ENCODE measurements at places on chromosomes 2 and 18.

- no peak for DNase-seq
Measured at GRCh38 chr2:130286983-130287655, 55.6 kb upstream of the IMP4 start.

GRCh38 chr2:195898505-195899191 lies 170.0 kb downstream of the DNAH7 start:
- no peak for DNase-seq

DNA sequence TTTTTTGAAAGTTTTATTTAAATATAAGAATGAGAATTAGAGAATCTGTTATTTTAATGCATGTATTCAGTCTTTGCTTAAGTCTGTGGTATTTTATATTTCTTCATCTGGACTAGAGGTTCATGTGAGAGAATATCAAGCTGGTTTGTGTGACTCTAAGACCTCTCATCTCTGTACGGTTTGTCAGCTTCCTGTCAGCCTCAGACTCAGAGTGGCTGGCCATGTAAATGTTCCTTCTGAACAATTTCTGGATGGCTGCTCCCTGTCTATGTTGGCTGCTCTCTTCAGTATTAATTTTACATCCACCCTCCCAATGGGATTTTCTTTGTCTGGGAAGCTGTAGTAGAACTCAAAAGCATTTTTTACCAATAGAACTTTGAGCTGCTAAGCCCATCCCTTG lies 225.3 kb upstream of the THUMPD2 start:
- no peak for DNase-seq

DNA sequence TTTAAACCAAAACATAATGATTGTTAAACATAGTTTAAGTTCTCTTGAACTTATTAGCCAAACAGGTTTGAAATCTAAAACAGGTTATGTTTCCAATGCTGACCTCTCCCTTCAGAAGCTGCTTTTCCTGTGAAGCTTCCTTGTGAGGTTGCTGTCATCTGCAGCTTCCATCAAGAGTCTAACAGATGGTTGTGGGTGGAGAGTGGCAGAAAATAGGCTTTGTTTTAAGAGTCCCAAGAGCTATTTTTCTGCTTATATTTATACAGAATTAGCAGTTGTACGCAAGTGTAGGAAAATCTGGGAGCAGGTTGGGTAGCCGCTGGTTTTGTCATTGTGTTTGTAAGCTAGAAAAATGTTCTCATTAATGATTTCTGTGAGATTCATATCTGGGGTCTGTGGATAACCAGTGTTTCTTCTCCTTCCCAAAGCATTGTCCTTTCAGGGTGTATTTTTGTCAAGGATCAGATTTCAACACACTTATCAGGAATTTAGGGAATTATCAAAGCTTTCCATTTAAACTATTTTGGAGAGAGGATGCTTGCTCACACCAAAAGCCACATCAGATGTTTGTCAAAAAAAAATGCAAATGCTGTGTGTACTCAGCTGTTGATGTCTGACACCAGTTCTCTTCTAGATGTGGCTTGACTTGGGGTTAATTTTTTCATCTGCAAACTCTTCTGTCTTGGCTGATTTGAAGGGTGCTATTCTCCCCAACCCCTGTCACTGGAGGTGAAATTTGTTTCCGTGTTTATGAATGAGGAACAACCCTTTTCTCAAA lies 78.1 kb upstream of the KIF5C start:
- DNase-seq: no peak

- no peak for DNase-seq
Measured at GRCh38 chr2:105411720-105412407, 13.0 kb upstream of the FHL2 start.

GRCh38 chr2:205994344-205994743 lies 91.6 kb downstream of the INO80D start:
- DNase-seq: no peak

- DNase-seq: no peak
Measured at GRCh38 chr18:22483407-22483806, 65.7 kb upstream of the CTAGE1 start.

DNA sequence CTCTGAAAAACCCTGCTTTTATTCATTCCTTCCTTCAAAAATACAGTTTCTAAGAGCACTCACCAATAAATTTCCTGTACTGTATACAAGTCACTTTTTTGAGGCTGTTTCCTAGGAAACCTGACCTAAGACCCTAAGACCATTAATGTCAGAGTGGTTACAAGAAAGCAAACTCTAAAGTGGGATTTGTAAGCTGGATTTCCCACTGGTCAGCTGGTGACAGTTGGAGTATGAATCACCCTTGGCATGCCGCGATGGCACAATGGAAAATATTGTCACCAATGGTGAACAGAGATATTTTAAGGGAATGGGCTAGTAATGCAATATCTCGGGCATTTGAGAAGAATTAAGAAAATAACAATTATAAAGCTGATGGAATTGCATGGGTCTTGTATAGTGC lies 101.9 kb downstream of the COL3A1 start:
- no peak for DNase-seq

DNA sequence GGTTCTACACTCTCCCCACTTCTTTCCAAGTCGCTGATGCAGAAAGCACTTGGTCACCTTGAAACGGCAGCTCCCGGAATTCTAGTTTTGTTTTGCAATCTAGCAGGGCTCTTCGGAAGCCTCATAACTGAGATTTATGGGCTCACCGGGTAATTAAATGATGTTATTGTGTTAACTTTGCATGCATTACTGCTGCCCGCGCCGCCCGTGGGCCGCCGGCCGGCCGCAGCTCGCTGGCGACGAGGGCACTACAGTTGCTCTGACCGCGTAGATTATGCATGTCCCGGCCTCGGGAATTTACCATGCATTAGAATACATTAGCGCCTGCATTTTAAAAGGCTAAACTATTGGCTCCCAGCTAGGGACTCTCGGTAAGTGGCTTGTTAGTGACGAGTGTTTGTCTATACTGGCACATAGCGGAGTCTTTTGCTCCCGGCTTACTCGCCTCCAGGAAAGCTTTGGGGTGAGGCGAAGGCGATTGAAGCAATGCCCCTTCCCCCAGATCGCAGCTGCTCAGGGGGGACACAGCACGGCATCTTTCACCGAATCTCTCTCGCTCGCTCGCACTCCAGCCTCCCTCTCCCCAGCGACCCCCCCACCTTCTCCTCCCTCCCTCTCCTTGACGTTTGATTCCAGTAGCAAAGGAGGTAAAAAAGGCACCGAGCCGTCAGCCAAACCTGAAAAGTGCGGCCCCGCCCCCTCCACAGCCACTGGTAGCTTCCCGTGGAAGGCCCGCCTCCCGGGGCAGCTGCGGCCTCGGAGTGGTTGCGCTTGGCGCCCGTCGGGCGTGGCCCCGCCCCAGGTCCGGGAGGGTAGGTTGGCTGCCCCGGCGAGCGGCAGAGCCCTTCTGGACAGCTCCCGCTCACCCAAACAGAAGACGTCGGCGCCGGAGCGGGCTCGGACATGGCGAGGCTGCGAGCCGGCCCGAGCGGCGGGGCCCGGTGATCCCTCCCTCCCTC lies at the start of gene ONECUT2:
Gene ONECUT2, plus strand, starts transcription at position 839 of the 959 bp plus-strand sequence. CDS start 343 bp downstream, outside the sequence.
- no peak for DNase-seq

GRCh38 chr2:74373985-74374384 lies 6.1 kb downstream of the DCTN1 start:
- DNase-seq: no peak

DNA sequence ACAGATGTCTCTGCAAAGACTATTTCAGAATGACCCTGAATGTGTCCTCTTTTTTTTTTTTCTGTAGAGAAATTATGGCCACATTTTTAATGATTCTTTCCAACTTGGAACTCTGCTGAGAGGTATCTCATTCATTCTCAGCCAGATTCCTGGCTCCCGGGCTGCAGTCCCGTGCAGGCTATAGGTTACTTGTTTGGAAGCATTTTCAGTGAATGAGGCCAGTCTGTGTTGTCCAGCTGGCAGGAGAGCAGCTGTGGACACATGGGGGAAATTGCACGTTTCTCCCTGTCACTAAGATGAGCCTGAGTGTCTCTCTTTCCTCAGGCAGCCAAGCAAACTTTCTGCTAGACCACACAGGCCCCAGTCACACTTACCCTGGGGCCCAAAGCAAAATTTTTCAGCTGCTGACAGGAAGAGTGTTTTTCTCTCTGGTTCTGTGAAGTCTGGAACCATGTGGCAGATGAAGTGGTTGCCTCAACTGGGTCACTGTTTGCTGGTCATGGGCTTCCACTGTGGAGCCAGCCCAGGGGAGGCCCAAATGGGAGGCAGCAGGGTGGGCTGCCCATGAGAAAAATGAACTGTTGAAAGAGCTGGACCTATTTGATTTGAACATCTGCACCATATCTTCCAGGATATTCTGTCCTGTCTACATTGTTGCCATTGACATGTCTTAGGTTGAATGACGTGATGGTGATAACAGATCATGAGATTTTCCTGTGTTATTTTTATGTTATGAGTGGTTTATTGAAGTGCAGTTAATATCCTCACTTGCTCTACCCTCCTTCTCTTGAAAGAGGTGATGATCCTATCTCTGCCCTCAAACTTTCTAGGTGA lies 431.2 kb downstream of the LPIN1 start:
- no peak for DNase-seq

DNA sequence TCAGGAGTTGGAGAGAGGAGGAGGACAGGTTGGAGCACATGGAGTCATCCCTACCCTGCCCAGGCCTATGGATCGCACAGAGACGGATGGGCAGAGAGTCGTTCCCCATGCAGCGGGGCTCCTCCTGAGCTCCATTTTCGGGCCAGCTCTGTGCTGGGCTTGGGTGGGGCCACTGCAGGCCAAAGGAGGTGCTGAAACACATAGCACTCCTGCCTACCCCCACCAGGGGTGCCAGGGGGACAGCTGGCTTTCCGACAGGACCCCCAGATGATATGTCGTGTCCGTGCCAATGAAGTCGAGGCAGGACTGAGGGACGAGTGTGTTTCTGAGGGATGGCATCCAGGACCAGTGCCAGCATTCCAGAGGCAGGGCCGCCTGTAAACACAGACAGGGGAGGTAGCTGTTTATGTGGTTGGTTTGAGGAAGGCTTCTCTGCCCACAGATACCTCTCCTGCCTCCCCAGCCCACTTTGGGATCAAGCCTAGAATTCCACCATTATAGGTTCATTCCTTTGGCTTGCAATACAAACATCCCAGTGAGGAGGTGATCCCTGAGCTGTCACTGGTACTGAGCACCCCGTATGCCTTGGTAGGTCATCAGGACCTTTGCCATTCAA lies 116.6 kb downstream of the GLI2 start:
- no peak for DNase-seq

DNA sequence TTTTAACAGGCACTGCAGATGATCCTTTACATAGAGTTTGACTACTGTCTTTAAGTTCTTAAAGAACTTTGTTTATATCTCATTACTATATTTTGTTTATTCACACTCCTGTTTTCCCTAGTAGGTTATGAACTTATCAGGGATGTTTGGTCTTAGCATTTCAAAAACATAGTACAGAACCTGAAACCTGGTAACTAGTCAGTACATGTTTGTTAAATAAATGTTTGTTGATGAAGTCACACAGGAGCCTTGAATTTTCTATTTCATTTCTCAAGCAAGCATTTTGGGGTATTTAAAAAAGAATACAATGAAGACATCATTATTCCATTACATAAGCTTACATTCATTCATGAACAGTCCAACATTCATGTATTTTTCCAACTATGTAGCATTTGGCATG lies 280.3 kb upstream of the ZSWIM2 start:
- DNase-seq: no peak

GRCh38 chr2:128092656-128093055 lies 1.7 kb downstream of the UGGT1 start:
- DNase-seq: no peak

GRCh38 chr2:59910166-59910565 lies 643.3 kb downstream of the BCL11A start:
- DNase-seq: no peak

DNA sequence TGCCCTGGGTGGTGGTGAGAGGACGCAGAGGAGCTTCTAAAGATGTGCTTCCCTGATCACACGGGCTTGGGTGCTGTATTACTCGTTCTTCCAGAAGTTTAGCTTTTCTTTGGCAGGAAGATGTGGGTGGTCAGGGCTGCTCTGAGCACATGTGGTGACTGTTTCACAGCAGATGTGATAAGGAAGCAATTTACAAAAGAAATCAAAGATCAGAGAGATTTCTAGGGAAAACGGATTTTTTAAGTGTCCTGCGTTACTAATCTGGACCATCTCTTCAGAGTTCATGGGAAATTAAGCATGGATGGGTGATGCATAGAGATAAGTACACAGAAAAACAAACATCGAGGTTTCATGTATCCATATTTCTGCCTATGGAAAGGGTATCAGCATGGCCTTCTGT lies 99.4 kb downstream of the WDSUB1 start:
- DNase-seq: no peak

GRCh38 chr18:13423352-13423751 lies 204.8 kb downstream of the LDLRAD4 start:
- DNase-seq: no peak

DNA sequence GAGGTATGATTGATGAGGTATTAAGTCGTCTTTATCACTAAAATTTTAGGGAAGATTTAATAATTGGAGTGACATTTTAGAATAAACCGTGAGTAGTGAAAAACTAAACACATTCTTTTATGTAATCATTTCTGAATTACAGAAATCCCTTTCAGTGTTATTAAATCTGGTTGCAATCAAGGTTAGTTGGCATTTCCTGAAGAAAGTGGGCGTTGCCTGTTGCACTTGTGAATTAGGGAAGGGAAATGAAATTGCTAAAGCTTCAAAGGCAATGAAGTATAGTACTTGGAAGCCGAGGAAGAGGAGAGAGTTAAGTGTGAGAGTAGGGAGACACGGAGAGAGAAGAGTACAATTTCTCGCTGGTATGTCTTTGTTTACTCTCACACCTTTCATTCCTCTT lies 274.5 kb downstream of the SLC8A1 start:
- no peak for DNase-seq

- DNase-seq: no peak
Measured at GRCh38 chr2:145547620-145548019, 1027.7 kb upstream of the ZEB2 start.

DNA sequence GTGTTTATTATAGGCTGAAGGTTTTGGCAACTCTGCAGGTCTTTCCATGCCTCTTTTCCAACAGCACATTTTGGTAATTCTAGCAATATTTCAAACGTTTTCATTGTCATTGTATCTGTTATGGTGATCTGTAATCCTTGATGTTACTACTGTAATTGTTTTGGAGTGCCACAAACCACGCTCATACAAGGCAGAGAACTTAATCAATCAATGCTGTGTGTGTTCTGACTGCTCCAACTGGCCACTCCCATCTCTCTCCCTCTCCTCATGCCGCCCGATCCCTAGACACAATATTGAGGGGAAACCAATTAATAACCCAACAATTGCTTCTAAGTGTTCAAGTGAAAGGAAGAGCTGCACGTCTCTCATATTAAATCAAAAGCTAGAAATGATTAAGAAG lies 32.9 kb downstream of the HDLBP start:
- no peak for DNase-seq

DNA sequence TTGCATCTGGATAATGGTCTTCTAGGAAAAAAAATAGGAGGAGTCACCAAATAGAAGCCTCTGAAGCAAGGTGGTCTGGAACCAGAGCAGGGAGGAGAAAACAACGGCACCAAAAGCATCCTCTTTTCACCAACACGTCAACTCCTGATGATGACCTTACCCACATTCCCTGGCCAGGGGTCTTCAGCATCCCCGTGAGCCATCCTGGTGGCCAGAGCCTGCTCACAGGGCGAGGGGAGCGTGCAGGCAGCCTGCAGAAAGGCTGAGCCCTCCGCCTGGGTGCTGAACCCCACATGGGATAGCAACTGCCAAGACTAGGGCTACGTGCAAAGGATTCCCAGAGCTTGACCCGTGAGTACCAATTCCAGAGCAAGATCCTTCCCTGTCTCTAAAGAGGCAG lies 191.0 kb downstream of the NDUFA10 start:
- DNase-seq: no peak

GRCh38 chr2:86468162-86469033 lies 27.2 kb downstream of the KDM3A start:
- DNase-seq: no peak

- DNase-seq: no peak
Measured at GRCh38 chr2:233094614-233095013, 34.5 kb downstream of the INPP5D start.
